Retina (tissue), 1 donor: ENCODE measurements at places on chromosomes 5 and 9.

- no peak for DNase-seq
These were observed 54.4 kb upstream of the CTSL start for GRCh38 chr9:87671478-87671877.

- no peak for DNase-seq
These were observed 133.1 kb upstream of the FBXL7 start for GRCh38 chr5:15366676-15367391.

DNA sequence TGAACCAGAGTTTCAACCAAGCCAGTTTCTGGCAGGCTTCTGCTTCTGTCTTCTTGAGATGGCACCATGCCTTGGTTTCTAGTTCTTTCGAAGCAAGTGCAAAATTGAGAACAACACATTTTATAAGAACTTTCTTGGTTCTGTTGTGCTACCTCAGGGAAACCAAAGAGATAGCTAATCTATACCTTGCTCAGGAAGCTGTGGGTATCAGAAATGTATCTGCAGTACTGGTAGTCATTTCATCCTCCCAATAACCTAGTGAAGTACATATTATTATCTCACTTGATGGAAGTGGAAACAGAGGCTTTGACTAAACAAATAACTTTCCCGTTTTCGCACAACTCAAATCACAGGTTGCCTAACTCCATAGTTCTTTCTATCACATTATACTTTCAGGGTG lies 246.6 kb downstream of the ENC1 start:
- no peak for DNase-seq

- no peak for DNase-seq
These were observed 62.4 kb downstream of the MFAP3 start for GRCh38 chr5:154101184-154101583.

- no peak for DNase-seq
These were observed 774.5 kb upstream of the RGMB start for GRCh38 chr5:97998941-97999340.

GRCh38 chr5:169584998-169585451 lies 1.5 kb downstream of the SPDL1 start:
- no peak for DNase-seq

DNA sequence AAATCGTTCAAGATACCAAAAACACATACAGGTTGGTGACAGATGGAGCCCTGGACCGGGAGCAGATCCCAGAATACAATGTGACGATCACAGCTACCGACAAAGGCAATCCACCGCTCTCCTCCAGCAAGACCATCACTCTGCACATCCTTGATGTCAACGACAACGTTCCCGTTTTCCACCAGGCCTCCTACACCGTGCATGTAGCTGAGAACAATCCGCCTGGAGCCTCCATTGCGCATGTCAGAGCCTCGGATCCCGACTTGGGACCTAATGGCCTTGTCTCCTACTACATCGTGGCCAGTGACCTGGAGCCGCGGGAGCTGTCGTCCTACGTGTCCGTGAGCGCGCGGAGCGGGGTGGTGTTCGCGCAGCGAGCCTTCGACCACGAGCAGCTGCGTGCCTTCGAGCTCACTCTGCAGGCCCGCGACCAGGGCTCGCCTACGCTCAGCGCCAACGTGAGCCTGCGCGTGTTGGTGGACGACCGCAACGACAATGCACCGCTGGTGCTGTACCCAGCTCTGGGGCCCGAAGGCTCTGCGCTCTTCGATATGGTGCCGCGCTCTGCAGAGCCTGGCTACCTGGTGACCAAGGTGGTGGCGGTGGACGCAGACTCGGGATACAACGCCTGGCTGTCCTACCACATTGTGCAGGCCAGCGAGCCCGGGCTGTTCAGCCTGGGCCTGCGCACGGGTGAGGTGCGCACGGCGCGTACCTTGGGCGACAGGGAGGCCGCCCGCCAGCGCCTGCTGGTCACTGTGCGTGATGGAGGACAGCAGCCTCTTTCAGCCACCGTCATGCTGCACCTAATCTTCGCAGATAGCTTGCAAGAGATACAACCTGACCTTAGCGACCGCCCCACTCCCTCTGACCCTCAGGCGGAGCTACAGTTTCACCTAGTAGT lies 1.8 kb downstream of the PCDHGB3 start:
- no peak for DNase-seq

DNA sequence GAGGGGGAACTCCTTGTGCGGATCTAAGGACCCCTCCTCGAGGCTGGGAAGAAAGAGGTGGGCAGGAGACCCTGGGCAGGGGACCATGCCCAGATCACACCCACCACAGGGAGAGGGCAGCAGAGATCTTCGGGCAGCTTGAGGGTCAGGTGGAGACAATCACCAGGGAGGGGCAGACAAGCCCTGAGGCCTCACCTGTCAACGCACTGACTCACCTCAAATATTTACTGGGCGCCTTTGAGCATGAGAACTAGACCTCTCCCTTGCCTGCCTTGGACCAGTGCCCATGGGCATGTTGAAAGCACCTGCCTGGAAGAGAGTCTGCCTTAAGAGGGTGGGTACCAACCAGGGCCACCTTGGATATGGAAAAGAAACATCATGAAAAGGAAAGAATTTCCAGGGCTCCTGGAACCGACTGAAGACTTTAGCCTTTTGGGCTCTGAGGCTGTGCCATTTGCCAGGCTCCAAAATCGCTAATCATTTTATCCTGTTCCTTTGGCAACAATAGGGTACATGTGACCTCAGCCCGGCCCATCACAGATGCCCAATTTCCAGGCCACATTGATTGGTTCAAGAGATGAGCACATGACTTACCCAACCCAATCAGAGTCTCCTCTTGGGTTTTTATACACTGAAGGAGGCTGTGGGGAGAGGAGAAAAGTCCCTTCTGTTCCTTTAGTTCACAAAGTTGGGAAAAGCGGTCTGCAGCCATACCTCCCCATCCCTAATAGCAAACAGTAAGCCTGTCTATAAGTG lies 10.4 kb upstream of the SPINK4 start:
- DNase-seq = no peak

DNA sequence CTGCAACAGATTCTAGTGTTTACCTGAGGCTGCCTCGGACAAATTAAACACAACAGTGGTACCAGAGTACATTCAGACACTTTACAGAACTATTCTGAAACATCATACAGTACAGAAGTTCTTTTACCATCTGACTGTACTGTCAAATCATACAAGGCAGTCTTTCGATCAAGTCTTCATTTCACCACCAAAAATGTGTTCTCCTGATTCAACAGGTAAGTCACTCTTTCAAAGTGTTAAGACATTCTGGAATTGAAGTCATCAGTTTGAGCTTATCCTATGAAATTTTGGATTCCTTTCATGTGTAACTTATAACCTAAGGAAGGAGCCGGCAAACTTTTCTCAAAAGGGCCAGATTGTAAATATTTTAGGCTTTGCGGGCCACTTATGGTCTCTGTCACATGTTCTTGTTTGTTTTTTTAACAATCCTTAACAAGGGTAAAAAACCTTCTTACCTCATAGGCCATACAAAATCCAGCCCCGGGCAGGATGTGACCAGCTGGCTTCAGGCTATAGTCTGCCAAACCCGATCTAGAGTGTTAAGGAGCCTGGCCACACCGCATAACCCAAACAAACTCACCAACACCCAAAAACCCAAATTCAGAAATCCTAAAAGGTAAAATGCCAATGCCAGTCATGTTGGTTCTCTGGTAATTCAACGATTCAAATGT lies 151.6 kb downstream of the DENND1A start:
- DNase-seq = no peak

DNA sequence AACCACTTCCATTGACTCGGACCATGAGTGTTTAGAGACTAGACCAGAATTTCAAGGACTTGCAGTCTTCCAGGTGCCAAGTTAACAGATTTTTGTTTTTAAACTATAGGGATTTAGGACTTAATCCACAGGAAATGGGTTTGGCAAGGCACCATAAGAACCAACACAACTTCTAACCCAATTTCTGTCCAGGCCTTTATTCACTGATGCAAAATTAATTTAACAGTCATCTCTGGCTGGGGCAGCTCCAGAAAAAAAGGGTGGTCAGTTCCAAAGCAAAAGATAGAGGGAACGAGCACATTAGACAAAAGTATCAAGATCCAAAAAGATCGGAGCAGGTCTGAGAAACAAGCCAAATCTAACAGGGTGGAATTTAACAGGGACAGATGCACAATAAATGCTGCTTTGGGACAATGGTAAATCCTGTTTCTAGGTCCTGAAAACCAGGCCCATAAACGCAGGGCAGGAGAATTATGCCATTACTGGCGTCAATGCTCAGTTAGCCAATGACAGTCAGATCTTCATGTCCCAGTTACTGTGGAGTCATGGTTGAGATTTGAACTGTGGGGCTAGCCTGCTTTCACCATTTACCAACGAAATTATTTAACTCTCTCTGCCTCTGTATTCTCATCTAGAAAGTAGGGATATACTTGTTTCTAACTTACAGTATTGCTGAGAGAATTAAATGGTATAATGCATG lies 590.8 kb upstream of the BRINP1 start:
- DNase-seq = no peak
